Activated CD4-positive, alpha-beta T cell treated with anti-CD3 and anti-CD28 coated beads for 36 hours (primary cell): ENCODE measurements at places on chromosomes 1 and 21. TPM values are rescaled to one million over a fixed set of nuclear protein-coding genes. Genes with fewer than 3 reads are reported as not detected.
A peak's percentile ranks its signal among the peaks of the same experiment; 100 is the strongest.

GRCh38 chr1:112527266-112528010 is 18.7 kb downstream of the WNT2B start:
- no peak overlapping the region for H3K4me3 ChIP-seq
- no peak for DNase-seq
- no peaks in the 10 kb centered on the region for H3K27me3 ChIP-seq
- H3K36me3 ChIP-seq, result peaks cover 3% of the 10 kb centered on the region

DNA sequence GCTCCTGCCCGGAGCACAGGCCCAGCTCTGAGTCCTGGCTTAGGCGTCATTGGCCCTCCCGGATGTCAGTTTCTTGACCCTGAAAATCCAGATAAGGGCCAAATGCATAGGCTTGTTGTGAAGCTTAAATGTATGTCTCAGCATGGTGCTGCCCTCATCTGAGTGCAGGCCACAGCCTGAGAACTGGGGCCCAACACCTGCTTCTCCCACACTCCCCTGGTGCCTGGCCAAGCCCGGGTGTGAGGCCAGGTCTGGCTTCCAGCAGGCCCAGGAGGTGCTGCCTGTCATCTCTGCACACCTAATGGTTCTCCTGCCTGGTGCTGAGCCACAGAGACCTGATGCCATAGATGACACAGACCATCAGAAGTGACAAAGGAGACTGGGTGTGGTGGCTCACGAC is 14.0 kb downstream of the MX2 start:
- no peaks in the 10 kb centered on the region for H3K27me3 ChIP-seq
- peaks cover 18% of the 10 kb centered on the region for H3K36me3 ChIP-seq

DNA sequence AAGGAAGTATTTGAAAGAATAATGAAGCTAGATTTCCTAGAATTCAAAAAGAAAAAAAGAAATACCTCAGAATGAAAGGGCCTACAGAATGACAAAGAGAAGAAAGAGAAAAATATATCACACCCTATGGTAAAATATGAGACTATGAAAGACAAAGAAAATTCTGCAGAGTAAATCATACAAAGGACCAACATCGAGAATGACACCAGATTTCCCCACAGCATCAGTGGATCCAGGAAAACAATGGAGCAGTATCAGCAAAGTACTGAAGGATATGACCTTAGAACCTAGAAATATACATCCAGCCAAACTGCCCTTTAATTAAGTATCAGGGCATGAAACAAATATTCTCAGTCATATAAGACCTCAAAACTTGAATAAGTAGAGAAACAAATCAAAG is 21.2 kb upstream of the IFNAR2 start:
- no peaks in the 10 kb centered on the region for H3K27me3 ChIP-seq
- peaks cover 52% of the 10 kb centered on the region for H3K4me1 ChIP-seq
- H3K4me3 ChIP-seq, result no peak overlapping the region
- no peak overlapping the region for H3K27ac ChIP-seq
- no peak for DNase-seq
- H3K36me3 ChIP-seq, result no peaks in the 10 kb centered on the region

TMEM240 gene
- total RNA-seq, result 0.42 TPM

GRCh38 chr1:11697188-11697892 is 5.8 kb downstream of the DRAXIN start:
- peaks cover 15% of the 10 kb centered on the region for H3K27me3 ChIP-seq
- no peak overlapping the region for H3K4me3 ChIP-seq
- peaks cover 20% of the 10 kb centered on the region for H3K4me1 ChIP-seq
- no peak overlapping the region for H3K27ac ChIP-seq

GRCh38 chr1:192358402-192358801 is 41.6 kb downstream of the RGS21 start:
- H3K4me3 ChIP-seq, result no peak overlapping the region
- H3K36me3 ChIP-seq, result no peaks in the 10 kb centered on the region
- H3K27ac ChIP-seq, result no peak overlapping the region
- no peak for DNase-seq

DNA sequence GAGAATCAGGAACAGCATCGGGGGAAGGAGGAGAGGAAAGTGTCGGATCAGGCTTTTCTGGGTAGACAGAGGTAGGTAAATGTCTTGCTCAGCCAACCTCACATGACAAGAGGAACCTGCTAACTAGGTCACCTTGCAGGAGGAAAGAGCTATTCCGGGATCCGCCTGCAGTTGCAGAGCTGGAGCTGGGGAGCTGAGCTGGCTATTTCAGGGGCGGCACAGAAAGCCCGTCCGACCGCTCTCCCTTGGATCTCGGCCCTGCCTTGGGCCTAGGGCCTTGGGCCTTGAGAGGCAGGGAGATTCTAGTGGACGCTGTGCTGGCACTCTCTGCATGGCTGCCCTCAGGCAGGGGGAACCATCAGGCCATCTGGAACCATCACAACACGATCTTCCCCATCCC is 56.5 kb upstream of the CTPS1 start:
- H3K4me3 ChIP-seq, result no peak overlapping the region
- H3K27ac ChIP-seq, result no peak overlapping the region
- DNase-seq, result no peak
- no peaks in the 10 kb centered on the region for H3K36me3 ChIP-seq

DNA sequence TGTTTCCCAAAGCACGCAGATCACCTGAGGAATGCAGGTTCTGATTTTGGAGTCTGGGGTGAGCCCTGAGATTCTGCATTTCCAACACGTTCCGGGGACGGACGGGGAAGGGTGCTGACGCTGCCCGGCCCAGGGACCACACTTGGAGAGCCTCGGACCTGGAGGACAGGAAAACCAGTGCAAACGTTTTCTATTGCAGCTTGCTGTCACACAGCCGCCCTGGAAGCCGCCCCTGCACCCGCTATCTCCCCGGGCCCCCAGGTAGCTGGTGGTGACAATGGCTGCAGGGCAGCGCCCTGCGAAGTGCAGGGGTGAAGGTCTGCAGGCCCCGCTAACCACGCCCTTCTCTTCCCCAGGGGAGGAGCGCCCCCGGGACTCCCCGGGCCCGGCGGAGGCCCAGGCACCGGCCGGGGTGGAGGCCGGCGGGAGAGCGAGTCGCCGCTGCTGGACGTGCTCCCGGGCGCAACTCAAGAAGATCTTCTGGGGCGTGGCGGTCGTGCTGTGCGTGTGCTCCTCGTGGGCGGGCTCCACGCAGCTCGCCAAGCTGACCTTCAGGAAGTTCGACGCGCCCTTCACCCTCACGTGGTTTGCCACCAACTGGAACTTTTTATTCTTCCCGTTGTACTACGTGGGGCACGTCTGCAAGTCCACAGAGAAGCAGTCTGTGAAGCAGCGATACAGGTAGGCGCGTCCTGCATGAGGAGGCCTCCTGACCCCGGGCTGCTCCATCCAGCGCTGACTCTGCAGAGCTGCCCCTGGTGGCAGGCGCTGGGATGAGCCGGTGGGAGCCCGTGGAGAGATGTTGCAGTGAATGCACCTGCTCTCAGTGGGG is 142.0 kb upstream of the COA6 start:
- H3K27ac ChIP-seq, result no peak overlapping the region
- no peak overlapping the region for H3K4me3 ChIP-seq
- no peaks in the 10 kb centered on the region for H3K36me3 ChIP-seq
- peak; percentile 50 for DNase-seq
